ENCODE measurements at places on chromosomes 12 and 14.
A peak's percentile ranks its signal among the peaks of the same experiment; 100 is the strongest.

- peaks cover 89% of the 10 kb centered on the region for H3K4me1 ChIP-seq
- peak overlapping the region; percentile 91 for H3K27ac ChIP-seq
- H3K4me3 ChIP-seq, result peak overlapping the region; percentile 74
- H3K27me3 ChIP-seq, result no peaks in the 10 kb centered on the region
- no peak for DNase-seq
- peaks cover 54% of the 10 kb centered on the region for H3K36me3 ChIP-seq
Measured at GRCh38 chr14:50823762-50824636, 7.0 kb downstream of the NIN start.

- H3K4me1 ChIP-seq, result peaks cover 36% of the 10 kb centered on the region
- no peaks in the 10 kb centered on the region for H3K36me3 ChIP-seq
- peak overlapping the region; percentile 82 for H3K27ac ChIP-seq
- H3K4me3 ChIP-seq, result peak overlapping the region; percentile 19
Measured at GRCh38 chr12:51827925-51828818, 20.3 kb downstream of the FIGNL2 start.

GRCh38 chr12:104637604-104638003 lies 180.9 kb downstream of the CHST11 start:
- no peak for DNase-seq
- no peaks in the 10 kb centered on the region for H3K27me3 ChIP-seq
- peaks cover 29% of the 10 kb centered on the region for H3K36me3 ChIP-seq
- no peak overlapping the region for H3K27ac ChIP-seq
- no peak overlapping the region for H3K4me3 ChIP-seq

- no peak for DNase-seq
- H3K36me3 ChIP-seq, result no peaks in the 10 kb centered on the region
- peaks cover 13% of the 10 kb centered on the region for H3K27me3 ChIP-seq
- H3K27ac ChIP-seq, result no peak overlapping the region
Measured at GRCh38 chr12:66176105-66176900, 6.5 kb upstream of the TMBIM4 start.

DNA sequence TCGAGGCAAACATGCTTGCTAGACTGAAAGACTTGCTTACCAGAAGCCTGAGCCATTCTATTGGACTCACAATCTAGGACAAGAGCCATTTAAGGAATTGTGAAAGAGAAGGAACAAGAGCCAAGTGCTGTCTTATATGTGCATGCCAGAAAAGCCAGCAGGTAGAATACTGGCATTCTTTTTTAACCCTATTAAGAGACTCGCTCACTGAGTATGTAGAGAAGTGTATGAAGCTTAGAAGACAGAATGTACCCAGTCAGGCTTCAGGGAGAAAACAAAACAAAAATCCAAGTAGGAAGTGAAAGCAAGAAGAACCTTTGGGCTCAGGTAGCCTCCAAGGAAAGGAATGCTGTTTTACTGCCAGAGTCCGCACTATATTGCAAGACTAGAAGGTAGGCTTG lies 65.9 kb downstream of the DCAF5 start:
- H3K27me3 ChIP-seq, result no peaks in the 10 kb centered on the region
- DNase-seq, result no peak
- H3K36me3 ChIP-seq, result peaks cover 12% of the 10 kb centered on the region
- no peak overlapping the region for H3K27ac ChIP-seq
- peaks cover 16% of the 10 kb centered on the region for H3K4me1 ChIP-seq

GRCh38 chr12:46361667-46362034 lies 10.9 kb downstream of the SLC38A2 start:
- peaks cover 70% of the 10 kb centered on the region for H3K36me3 ChIP-seq
- peaks cover 46% of the 10 kb centered on the region for H3K4me1 ChIP-seq
- peak overlapping the region; percentile 35 for H3K27ac ChIP-seq
- H3K27me3 ChIP-seq, result no peaks in the 10 kb centered on the region
- H3K4me3 ChIP-seq, result no peak overlapping the region
- no peak for DNase-seq

- H3K4me3 ChIP-seq, result no peak overlapping the region
- H3K36me3 ChIP-seq, result no peaks in the 10 kb centered on the region
- H3K4me1 ChIP-seq, result no peaks in the 10 kb centered on the region
- H3K27ac ChIP-seq, result no peak overlapping the region
- DNase-seq, result no peak
Measured at GRCh38 chr14:92362781-92363235, 39.8 kb downstream of the SLC24A4 start.

GRCh38 chr14:21057803-21058675 lies at the start of gene RNASE8:
TSS of gene RNASE8 (plus strand) at chr14:21057822. CDS start at chr14:21057893, 71 bp downstream.
- peaks cover 11% of the 10 kb centered on the region for H3K27me3 ChIP-seq
- H3K4me1 ChIP-seq, result no peaks in the 10 kb centered on the region
- no peaks in the 10 kb centered on the region for H3K36me3 ChIP-seq
- no peak for DNase-seq

- peaks cover 43% of the 10 kb centered on the region for H3K4me1 ChIP-seq
- no peak overlapping the region for H3K4me3 ChIP-seq
- H3K27me3 ChIP-seq, result no peaks in the 10 kb centered on the region
Measured at GRCh38 chr12:68042212-68042699, 53.0 kb downstream of the IFNG-AS1 start.

GRCh38 chr12:39989501-39989900 lies 116.4 kb downstream of the SLC2A13 start:
- H3K27ac ChIP-seq, result no peak overlapping the region
- no peaks in the 10 kb centered on the region for H3K36me3 ChIP-seq
- no peak overlapping the region for H3K4me3 ChIP-seq

DNA sequence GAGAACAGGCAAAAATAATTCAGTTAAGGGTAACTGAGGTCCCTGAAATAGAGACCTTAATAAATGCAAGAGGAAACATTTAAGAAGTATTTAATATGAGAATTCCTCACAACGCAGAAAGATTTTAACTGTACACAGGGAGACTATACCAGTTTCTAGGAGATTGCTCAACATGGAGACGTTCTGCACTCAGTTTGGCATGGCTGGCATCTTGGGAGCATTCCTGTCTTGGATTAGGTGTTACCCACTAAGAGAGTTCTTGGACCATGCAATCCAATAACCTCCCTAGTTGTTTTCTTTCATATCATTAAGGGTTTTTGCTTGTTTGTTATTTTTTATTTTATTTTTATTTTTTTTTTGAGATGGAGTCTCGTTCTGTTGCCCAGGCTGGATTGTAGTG lies 302.4 kb downstream of the NELL2 start:
- peaks cover 33% of the 10 kb centered on the region for H3K36me3 ChIP-seq
- no peaks in the 10 kb centered on the region for H3K27me3 ChIP-seq
- DNase-seq, result no peak
- H3K4me3 ChIP-seq, result no peak overlapping the region

GRCh38 chr12:131046813-131047788 lies 93.4 kb downstream of the ADGRD1 start:
- no peaks in the 10 kb centered on the region for H3K36me3 ChIP-seq
- no peak for DNase-seq
- no peaks in the 10 kb centered on the region for H3K27me3 ChIP-seq
- no peak overlapping the region for H3K4me3 ChIP-seq
- H3K4me1 ChIP-seq, result no peaks in the 10 kb centered on the region

GRCh38 chr12:63915105-63915800 lies 70.8 kb downstream of the SRGAP1 start:
- no peaks in the 10 kb centered on the region for H3K36me3 ChIP-seq
- H3K4me3 ChIP-seq, result no peak overlapping the region
- H3K27me3 ChIP-seq, result no peaks in the 10 kb centered on the region
- no peak overlapping the region for H3K27ac ChIP-seq

DNA sequence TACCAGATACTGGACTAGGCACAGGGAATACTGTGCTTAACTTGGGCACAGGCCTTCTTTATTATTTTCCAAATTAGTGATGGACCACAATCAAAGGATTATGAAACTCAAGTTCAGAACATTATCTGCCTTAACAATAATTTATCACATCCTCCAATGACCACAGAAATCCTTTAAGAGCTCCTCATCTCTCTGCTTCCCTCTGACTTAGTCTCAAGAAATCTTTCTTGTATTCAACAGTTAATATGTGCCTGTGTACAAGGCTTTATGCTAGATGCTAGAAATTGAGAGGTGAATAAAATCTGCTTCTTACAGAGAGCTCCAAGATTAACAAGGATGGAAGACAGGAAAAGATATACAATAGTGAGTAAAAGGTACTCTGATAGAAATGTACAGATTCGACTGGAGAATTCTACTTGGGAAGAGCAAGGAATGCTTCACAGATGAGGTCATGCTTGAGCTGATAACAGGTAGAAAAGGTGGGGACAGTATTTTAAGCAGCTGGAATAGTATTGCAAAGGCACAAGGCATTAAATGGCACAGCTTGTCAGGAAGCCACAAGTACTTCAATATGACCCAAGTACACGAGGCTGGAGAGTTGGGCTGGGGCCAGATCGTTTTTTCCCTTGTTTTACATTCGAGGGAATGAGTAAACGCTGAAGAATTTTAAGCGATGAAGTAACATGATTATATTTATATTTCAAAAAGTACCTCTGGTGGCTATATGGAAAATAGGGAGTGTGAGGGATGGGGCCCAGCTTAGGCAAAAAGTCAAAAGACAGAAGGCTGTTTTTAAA lies 55.1 kb upstream of the ARID2 start:
- DNase-seq, result no peak
- H3K4me3 ChIP-seq, result no peak overlapping the region
- no peaks in the 10 kb centered on the region for H3K27me3 ChIP-seq
- H3K4me1 ChIP-seq, result peaks cover 10% of the 10 kb centered on the region

GRCh38 chr12:31225656-31226535 lies 100.1 kb downstream of the SINHCAF start:
- H3K27ac ChIP-seq, result no peak overlapping the region
- H3K27me3 ChIP-seq, result no peaks in the 10 kb centered on the region
- no peaks in the 10 kb centered on the region for H3K4me1 ChIP-seq
- no peak overlapping the region for H3K4me3 ChIP-seq
- no peaks in the 10 kb centered on the region for H3K36me3 ChIP-seq
- DNase-seq, result no peak

GRCh38 chr12:22986997-22987396 lies 362.0 kb downstream of the ETNK1 start:
- H3K27ac ChIP-seq, result no peak overlapping the region
- no peak overlapping the region for H3K4me3 ChIP-seq
- no peak for DNase-seq
- no peaks in the 10 kb centered on the region for H3K27me3 ChIP-seq
- no peaks in the 10 kb centered on the region for H3K4me1 ChIP-seq
- H3K36me3 ChIP-seq, result no peaks in the 10 kb centered on the region

GRCh38 chr12:40153432-40153831 lies 47.6 kb upstream of the SLC2A13 start:
- no peaks in the 10 kb centered on the region for H3K4me1 ChIP-seq
- H3K27ac ChIP-seq, result no peak overlapping the region
- peaks cover 25% of the 10 kb centered on the region for H3K27me3 ChIP-seq
- no peak for DNase-seq
- no peaks in the 10 kb centered on the region for H3K36me3 ChIP-seq

GRCh38 chr14:71780075-71780474 lies 152.2 kb upstream of the RGS6 start:
- no peak for DNase-seq
- H3K27ac ChIP-seq, result no peak overlapping the region
- H3K4me3 ChIP-seq, result no peak overlapping the region
- H3K27me3 ChIP-seq, result peaks cover 31% of the 10 kb centered on the region

- no peak for DNase-seq
- no peak overlapping the region for H3K4me3 ChIP-seq
- H3K4me1 ChIP-seq, result peaks cover 21% of the 10 kb centered on the region
- H3K27me3 ChIP-seq, result no peaks in the 10 kb centered on the region
Measured at GRCh38 chr14:71437870-71438269, 494.4 kb upstream of the RGS6 start.

DNA sequence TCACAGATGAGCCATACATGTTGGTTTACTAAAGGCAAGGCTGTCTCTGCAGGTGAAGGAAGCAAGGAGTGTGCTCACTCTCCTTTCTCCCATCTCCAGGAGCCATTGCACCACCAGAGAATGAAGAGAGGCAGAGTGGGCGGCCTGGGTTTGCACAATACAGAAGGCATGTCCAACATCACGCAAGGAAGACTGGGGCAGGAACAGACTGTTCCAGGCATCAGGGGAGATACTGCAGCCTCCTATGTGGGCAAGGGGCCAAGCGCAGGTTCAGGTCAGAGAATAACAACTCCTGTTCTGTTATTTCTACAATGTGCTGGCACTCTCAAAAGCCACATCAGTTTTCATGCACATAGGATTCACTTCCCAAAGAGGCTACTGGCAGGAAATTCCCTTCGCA lies 1.7 kb upstream of the TMEM229B start:
- H3K4me1 ChIP-seq, result peaks cover 47% of the 10 kb centered on the region
- DNase-seq, result no peak
- peaks cover 28% of the 10 kb centered on the region for H3K36me3 ChIP-seq
- H3K4me3 ChIP-seq, result no peak overlapping the region

DNA sequence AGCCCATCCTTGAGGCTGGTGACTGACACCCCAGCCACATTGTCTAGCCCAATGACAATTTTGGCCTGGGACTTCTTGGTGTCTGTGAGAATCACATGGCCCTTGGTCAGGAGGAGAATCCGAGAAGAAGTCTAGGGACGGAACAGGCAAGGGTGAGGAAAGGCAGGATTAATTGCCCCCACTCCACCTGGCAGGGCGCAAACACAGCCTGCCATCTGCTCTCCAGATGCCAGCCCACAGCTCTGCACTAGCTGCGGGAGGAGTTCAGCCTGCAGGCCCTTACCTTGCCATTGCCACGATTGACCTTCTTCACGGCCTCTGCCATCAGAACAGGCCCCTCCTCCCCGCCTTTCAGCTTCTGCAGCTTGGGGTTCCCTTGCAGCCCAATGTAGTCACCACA lies 13.1 kb upstream of the TAC3 start:
- H3K4me1 ChIP-seq, result peaks cover 35% of the 10 kb centered on the region
- no peak overlapping the region for H3K4me3 ChIP-seq
- DNase-seq, result no peak
- no peak overlapping the region for H3K27ac ChIP-seq
